ENCODE measurements at places on chromosomes 12 and 14.
A peak's percentile ranks its signal among the peaks of the same experiment; 100 is the strongest.

DNA sequence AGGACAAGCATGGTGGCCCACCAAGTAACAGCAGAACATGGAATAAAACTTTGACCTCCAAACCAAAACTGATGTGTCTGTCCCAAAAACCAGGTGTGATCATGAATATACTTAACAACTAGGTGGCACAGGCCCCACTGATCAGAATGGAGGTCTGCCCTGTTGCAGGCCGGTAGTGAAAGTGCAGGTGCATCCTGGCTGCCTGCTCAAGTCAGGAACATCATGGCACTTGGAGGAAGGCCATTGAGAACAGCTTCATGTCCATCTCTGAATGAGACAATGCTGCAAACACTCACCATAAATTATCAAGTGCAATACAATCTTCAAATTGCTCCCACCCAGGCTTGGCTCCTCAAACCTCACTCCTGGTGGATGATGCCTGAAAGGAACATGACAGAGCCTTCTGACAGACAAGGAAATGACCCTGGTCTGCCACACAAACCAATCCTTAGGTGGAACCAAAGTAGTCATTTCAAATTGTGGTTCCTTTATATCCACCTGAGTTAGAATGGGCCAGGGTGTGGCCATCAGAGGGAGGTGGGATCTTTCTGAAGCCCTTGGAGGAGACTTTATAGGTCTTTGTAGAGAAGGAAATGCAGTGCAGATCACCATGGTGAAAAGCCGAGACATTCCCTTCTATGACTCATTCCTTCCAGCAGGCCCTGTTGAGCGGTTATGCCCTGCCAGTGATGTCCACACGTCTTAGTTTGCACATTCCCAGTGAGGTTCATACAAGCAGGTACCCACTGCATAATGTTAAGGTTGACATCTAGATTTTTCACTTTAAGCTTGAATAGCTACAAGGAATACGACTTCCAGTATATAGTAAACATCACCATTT lies 36.0 kb downstream of the EGLN3 start:
- no peak for DNase-seq

DNA sequence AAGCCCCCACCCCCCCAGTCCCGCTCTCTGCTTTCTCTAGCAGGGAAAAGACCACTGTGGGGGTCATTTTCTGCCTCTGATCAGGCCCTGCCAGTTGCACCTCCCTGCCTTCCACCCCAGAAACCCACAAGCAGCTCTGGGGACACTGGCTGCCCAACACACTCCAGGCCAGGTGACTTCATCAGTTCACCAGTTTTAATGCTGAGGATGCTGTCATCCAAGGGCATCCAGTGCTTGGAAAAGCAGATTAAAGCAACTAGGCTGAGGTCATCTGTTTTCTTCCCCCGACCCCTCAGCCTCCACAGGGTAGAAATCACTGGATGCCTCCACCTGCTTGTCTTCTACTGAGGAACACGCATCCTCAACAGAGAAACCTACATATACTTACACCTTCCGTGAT lies 282.4 kb downstream of the DPF3 start:
- DNase-seq = no peak

GRCh38 chr12:113103756-113104450 lies 31.7 kb downstream of the RASAL1 start:
- no peak for DNase-seq

DNA sequence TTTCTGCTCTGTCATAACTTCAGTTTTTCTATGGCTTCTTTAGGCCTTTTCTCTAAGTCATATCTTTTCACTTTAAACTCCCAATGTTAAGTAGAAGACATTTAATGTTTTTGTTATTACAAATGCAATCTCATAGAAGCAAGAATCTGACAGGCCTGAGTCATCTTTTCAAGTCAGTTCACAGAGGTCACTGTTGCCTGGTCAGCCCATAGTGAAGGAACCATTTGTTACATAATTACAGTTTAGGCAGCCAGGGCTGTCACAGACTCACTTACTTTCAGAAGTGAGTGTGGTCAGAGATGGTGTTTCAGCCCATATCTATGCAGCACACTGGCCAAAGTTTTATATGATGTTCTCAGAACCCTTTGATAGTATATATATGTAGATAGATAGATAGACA lies 46.5 kb downstream of the CCER1 start:
- DNase-seq = no peak

GRCh38 chr12:79115743-79116142 lies 251.2 kb downstream of the SYT1 start:
- DNase-seq = no peak

DNA sequence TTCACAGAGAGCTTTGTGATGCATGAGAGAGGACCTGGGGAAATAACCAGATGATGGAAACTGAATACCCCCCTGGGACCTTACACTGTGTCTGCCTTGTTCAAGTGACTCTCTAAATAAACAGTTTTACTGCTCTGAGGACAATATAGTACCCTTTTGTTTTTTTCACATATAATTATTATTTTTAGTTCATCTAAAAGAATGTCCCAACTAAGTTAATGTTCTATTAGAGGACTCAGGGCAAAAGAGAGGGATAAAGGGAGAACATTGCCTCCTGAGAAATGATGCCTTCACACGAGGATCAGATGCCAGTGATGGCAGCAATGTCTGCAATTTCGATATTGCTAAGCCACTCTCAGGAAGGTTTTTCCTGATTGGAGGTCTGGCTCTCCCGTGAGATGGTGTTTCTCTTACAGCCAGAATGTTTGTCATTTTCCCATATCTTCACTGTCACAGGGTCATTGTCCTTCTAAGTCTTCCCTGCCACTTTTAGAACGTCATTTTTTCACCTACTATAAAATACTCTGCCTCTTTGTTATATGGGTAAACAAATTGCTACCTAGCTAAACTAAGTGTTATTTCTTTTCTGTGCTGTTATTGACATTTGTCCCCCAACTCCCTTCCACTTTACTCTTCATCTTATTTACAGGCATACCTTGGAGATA lies 201.6 kb downstream of the RAD51B start:
- DNase-seq = peak; percentile 15

DNA sequence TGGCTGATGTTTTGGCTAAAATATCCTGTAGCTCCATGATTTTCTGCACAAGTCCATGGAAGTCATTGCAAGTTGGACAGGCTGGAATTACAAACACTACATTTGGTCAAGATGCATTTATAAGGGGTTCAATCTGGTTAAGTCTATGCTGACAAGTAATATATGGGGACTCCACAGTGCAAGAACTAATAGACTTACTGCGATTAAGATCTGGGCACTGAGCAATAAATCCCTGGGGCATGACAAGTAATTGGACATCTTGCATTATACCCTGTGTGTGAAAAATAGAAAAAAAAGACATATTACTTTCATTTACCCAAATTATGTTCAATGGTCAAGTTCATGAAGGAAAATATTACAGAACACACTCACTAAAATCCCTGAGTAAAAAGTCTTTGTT lies 99.1 kb downstream of the NELL2 start:
- DNase-seq = no peak

DNA sequence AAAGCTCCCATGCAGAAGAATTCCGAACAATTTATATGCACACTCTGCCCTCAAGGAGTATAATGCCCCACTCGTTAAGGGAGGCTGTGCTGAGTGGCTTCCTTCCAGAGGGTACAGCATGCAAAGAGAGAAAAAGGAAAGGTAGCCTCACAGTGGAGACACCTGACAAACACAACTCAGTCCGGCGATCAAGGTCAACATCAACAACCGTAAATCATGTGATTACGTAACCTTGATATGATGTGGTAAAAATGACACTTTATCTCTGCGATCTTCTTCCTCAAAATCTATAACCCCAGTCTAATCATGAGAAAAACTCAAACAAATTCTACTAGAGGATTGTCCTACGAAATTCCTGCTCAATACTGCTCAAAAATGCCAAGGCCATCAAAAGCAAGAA lies 400.5 kb upstream of the CCDC196 start:
- no peak for DNase-seq

GRCh38 chr12:15214851-15215601 lies 6.2 kb downstream of the RERG start:
- DNase-seq = no peak

DNA sequence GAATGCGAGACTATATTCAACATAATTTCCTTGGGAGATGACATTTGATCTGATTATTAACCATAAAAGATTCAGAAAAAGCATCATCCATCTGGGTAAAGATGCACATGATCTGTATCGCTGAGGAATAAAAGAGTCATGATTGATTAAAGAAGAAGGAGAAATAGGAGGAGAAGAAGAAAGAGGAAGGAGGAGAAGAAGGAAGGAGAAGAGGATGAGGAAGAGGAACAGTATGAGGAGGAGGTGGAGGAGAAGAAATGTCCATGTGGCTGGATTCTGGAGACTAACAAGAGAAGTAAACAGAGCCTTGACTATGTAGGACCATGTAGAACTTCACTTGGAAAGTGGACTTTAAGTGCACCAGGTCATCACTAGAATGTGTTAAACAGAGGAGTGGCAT lies 947.4 kb downstream of the LRFN5 start:
- no peak for DNase-seq

- no peak for DNase-seq
These were observed 144.6 kb upstream of the CDKN3 start for GRCh38 chr14:54252072-54252730.

GRCh38 chr14:30610787-30611343 lies 11.3 kb upstream of the SCFD1 start:
- peak; percentile 23 for DNase-seq

DNA sequence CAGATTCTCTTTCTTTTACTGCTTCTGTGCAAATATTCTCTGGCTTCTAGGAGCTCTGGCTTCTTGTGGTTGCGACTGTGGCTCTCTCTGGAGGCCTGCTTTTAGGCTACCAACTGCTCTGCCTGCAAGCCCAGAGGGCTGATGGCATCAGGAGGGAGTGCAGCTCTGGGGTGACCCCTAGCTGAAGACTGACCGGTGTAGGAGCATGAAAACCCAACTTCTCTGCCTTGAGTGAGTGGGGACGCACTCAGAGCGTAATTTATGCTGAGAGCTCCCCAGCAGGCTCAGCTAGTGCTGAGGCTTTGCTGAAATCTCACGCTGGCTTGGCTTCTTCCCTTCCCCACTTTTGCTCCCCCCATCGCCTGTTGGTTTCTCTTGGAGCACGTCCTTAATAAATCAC lies 29.9 kb upstream of the RBM19 start:
- DNase-seq = no peak

DNA sequence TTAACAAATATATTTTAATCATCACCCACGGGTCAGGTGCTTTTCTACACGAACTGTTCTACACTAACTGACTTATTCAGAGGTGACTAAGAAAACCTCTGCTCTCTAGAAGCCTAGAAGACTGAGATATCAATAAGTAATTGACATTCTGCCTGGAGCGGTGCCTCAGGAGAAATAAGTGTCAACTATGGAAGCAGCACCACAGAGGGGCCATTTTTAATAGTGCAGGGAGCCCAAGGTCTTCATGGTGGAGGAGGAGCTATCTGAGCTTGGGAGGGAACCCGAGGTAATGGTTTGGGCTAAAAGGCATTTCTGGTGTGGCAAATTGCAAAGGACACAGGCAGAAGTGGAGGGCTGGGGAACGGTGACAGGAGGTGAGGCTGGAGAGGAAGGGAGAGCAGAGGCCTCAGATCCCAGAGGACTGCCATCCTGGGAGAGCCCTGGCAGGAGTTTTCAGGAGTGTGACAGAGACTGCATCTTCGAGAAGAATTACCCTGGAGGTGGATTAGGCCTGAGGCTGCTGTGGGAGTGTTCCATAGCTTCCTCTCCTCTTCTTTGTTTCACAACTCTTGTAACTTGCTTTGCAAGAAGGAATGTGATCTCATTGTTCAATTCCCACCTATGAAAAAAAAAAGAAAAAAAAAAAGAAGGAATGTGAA lies 123.1 kb downstream of the NPAS3 start:
- peak; percentile 7 for DNase-seq

DNA sequence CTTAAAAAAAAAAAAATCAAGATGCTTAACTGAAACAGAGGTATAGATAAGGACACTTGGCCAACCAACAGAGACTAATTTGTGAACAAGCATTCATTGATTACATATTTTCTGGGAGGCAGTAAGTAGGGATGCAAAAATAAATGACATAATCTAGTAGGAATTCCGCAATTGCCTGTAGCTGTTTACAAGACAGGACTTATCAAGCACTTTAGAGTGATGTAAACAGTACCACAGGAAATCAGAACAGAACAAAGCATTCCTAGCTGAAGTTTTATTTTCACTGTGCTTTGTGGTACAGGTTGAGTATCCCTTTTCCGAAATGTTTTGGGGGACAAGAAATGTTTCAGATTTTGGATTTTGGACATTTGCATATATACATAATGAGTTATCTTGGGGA lies 68.2 kb upstream of the FGD4 start:
- no peak for DNase-seq

- DNase-seq = no peak
These were observed 30.6 kb downstream of the ITPK1 start for GRCh38 chr14:93084866-93085857.

DNA sequence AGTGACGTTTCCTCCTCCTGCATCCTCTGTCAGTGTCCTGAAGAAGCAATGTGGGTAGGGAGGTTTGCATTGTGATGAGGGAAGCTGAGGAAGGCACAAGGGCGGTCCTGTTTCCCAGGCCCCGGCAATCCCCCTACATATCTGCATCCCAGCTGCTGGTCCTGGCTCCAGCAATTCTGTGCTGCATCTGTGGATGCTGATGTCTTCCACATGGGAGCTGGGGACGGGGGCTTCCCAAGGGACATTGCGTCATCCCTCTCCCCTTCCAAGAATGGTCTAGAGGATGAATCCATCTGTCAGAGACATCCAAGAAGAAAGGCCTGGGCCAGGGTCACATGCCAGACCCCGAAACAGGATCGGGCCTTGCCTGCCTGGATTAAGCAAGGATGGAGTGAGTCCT lies 52.1 kb downstream of the TSPAN11 start:
- DNase-seq = no peak

GRCh38 chr12:46209914-46210872 lies 58.6 kb downstream of the SLC38A1 start:
- no peak for DNase-seq

DNA sequence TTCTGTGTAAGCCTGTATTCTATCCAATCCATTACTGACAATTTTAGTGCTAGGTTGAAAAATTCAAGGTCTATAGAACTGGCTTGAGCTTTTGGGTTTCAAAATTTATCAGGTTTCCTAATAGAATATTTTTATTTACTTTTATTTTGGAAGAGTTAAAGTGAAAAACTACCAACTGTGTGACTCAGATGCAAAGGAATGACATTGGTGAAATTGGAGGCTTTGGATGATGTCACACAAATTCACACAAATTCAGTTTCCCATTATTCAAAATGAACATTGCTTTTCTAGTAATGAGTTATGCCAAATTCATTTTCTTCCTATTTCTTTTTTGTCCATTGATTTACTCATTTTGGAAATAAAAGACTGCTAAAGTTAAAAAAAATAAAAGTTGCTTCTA lies 186.9 kb downstream of the ALX1 start:
- DNase-seq = no peak

- peak; percentile 82 for DNase-seq
These were observed 838 bp upstream of the ERBB3 start for GRCh38 chr12:56078931-56079722.

DNA sequence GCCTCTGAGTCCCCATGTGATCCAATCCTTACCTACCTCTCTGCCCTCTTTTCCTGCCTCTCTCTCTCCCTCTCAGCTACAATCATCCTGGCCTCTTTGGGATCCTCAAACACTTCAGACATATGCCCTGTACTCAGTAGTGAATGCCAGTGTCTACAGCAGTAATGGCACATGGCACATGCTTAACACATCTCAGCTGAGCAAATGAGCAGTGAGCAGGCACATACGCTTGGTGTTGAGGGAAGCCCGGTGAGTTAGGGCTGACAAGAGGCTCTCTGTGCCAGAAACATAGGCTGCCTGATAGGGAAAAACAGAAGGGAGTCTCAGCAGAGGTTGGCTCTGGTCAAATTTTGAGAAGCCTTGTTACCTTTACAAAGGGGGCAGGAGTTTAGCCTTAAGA lies 409.1 kb downstream of the TMEM132D start:
- DNase-seq = no peak

Measured in HEK293T (cell line).